Retinal pigment epithelial cell (primary cell): ENCODE measurements at places on chromosomes 12 and 14.

- no peak for DNase-seq
Measured at GRCh38 chr12:109710205-109710746, 3.3 kb upstream of the FAM222A start.

- DNase-seq = no peak
Measured at GRCh38 chr12:47777741-47778558, 4.9 kb downstream of the SLC48A1 start.

DNA sequence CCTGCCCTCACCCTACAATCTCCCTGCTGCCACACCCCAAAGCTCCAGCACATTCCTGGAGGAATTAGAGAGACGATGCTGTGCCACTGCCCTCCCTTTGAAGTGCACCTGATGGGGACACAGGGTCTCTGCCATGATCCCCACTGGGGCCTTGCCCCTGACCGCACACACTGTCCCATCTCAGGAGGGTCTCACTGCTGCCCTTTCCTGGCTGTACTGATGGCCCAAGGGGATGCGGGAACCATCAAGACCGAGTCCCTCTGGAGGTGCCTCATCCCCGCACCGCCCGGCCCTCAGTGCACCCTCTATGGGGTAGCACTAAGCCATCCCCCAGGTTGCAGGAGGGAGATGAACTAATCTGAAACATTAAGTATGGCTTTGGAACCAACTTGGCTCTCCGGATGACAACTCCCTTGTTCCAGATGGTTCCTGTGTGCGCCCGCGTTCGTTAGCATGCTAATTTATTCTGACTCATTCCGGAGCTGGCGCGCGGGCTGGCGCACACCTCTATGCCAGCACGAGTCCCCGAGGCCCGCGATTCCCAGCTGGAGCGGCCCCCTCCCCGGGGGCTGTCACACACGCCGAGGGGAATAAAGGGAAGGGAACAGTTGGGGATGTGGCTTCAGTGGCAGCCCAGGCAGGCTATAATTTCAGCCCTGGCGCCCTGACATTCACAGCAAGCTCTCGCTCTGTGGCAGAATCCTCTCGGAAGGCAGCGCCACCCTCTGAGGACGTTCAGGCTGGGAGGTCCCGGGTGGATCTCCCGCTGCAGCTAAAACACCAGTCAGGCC, 34.2 kb upstream of the C14orf180 start:
- DNase-seq = no peak

- peak; percentile 62 for DNase-seq
Measured at GRCh38 chr12:46944088-46944487, 118.3 kb upstream of the SLC38A4 start.

- no peak for DNase-seq
Measured at GRCh38 chr12:120121766-120122293, 5.3 kb upstream of the RAB35 start.

- DNase-seq = no peak
Measured at GRCh38 chr12:6333029-6333428, 8.8 kb downstream of the TNFRSF1A start.

DNA sequence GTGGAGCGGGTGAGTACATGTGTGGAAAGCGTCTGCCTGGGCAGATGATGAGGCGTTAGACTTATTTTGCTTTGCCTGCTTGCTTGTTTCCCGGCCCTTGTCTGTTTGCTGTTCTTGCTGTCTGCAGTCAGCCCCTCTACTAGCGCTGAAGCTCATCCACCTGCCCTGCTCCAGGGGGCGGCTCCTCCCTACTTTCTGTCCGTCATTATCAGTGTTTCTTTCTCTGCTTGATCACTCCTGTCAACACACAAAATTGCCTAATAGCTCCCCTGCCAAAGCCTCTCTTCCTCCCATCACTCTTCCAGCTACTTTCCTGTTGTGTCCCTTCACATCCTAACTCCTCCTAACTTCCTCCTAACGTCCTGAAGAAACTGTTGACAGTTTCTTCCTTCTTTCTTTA, 34.9 kb upstream of the GALNT8 start:
- DNase-seq = no peak

GRCh38 chr12:47935184-47935583, 28.2 kb upstream of the TMEM106C start:
- DNase-seq = peak; percentile 10

DNA sequence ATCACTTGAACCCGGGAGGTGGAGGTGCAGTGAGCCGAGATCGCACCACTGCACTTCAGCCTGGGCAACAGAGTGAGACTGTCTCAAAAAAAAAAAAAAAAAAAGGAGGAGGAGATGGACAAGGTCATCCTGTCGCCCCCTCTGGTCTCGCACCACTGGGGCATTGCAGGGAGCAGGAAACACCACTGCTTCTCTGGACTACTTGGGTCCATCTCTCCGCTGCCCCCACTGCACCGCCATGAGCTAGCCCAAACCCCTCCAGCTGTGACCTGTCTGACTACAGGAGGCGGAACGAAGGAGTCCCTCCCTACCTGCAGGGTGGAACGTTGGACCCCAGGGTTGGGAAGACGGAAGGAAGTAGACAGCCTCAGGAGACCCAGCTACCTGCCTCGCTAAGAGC, 18.2 kb upstream of the FAM222A start:
- no peak for DNase-seq

DNA sequence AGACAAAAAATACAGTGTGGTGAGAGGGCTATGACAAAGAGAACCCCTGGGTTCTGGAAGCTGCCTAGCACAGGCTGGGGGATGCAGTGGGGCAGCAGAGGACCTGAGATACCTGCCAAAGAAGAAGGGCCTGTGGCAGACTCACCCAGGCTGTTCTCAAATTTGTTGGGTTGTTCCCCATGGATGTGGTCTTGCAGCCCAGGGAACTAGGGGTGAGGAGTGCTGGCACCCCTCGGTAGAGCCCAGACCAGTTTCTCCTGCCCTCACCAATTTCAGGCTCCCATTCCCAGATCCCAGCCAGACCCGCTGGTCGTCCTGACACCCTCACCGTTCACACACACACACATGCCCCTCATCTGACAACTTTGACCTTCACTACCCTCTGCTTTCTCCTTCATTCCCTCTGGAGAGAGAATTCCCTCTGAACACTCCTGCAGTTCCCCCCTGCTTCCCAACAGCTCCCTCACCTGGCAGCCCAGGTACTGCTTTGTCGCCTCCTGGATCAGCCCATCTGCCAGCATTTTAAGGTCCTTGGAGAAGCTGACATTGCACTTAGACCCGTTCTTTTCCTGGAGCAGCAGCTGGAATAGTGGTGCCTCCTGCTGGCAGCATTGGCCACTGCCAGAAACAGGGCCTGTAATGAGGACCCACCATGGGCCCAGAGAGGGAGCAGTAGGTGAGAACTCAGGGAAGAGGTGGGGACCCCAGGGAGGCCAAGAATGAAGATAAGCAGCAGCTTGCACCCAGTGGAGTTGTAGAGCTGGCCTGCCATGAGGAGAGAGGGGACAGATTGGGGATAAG, 5.9 kb upstream of the GDF11 start:
- no peak for DNase-seq

GRCh38 chr12:56330936-56331490, 2.8 kb downstream of the PAN2 start:
- DNase-seq = no peak

GRCh38 chr12:1972260-1972659, 32.0 kb downstream of the DCP1B start:
- no peak for DNase-seq

GRCh38 chr14:84236290-84236689, 1293.7 kb upstream of the FLRT2 start:
- DNase-seq = no peak

- peak; percentile 66 for DNase-seq
Measured at GRCh38 chr14:24195186-24196070, at the start of gene TM9SF1. Gene TM9SF1 (minus strand): TSS chr14:24195441. CDS start chr14:24195019, 422 bp downstream.

- DNase-seq = no peak
Measured at GRCh38 chr14:74568380-74568649, 43.7 kb downstream of the LTBP2 start.

DNA sequence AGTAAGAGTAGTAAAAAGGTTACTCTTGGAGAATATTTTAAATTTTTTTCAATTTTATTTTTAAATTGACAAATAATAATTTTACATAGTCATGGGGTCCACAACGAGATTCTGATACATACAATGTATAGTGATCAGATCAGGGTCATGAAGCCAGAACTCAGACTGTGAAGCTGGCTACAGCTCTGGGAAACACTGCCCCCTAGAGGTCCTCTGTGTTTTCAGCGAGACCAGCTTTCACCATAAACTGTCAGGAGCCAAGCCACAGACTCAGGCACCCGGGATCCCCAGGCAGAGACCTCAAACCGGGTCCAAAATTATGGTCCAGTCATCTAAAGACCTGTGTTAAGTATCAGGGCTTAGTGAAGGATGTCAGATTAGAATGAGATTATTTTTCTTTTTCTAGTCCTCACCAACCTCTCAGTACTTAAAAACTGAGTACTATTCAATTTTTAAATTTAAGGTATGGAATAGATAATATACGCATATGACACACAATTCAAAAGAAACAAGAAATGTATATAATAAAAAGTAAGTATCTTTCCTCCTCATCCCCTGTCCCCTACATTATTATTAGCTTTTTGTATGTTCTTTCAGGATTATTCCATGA, 397.1 kb downstream of the MDGA2 start:
- no peak for DNase-seq

DNA sequence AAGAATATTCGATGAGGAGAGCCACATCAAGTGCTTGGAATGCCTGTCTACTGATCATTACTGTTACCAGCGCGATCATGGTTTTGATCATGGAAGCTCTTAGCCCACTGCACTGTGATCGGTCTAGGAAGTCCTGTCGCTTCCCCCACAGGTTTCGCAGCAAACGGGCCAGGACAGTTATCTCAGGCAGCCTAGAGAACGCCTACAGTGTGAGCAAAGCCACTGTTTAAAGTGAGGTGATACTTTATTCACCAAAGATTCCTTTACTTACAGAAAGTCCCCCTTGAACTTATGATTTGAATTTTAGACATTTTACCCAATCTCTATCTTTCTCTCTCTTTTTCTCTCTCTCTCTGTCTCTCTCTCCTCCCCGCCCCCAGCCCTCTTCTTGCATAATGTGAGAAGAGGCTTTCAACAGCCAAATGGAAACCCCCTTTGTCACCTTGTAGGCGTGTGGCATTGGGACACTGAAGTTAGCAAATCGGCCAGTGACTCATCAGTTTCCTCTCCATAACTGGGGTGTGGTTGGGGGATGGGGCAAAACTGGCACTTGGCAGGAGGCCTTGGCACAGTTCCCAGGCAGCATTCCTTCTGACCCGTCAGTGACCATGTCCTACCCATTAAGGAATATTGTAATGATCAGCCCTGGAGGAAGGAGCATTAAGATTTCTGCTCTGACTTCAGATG, 214.8 kb downstream of the CHST11 start:
- DNase-seq = peak; percentile 90

- no peak for DNase-seq
Measured at GRCh38 chr12:38969706-38970105, 64.3 kb upstream of the CPNE8 start.

DNA sequence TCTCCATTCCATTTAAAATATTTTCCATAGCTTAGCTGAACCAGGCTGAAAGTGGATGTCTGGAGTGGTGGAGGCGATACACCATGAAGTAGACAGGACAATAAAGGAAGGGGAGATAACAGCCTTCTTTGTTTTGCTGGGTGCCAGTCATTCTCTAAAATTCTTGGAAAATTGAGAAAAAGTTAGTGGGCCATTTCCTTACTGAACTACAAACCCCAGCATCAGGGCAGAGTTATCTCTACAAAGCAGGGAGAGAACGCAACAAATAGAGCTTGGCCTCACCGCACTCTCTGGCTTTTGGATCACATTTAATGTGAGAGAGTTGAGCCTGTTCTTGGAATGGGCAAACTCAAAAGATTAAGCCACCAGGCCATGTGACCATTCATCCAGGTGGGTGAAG, 41.2 kb upstream of the LRRC10 start:
- DNase-seq = no peak

DNA sequence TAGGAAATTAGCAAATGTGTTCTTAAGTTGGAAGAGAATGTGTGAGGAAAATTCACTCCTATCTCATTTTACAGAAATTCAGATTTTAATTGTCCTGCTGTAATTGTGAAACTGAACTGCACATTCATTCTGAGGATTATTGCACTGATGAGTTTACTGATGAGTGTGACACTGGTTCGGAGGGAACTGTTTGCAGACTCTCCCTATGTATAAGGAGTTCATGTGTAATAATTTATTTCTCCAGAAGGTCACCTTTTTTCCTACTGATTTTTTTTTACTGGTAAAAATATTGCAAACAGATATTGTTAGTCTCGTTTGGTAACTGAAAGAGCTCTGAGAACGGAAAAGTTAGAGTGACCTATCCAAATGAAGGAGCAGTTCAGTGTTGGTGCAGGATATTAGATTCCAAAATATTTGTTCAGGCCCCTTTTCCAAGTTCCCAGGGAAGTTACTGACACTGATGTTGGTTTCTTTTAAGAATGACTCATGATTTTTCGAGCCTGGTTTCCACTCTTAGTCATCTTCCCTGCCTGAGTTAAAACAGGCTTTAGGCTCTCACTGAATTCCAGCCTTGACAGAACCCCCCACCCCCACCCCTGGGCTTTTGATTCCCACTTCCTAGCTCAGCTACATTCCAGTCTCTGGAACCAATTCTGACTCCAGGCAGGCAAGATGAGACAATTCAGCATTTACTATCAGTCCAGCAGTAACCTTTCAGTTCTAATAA, 18.4 kb downstream of the ANO6 start:
- DNase-seq = peak; percentile 87

GRCh38 chr12:81378601-81379285, 300.9 kb downstream of the ACSS3 start:
- DNase-seq = no peak

DNA sequence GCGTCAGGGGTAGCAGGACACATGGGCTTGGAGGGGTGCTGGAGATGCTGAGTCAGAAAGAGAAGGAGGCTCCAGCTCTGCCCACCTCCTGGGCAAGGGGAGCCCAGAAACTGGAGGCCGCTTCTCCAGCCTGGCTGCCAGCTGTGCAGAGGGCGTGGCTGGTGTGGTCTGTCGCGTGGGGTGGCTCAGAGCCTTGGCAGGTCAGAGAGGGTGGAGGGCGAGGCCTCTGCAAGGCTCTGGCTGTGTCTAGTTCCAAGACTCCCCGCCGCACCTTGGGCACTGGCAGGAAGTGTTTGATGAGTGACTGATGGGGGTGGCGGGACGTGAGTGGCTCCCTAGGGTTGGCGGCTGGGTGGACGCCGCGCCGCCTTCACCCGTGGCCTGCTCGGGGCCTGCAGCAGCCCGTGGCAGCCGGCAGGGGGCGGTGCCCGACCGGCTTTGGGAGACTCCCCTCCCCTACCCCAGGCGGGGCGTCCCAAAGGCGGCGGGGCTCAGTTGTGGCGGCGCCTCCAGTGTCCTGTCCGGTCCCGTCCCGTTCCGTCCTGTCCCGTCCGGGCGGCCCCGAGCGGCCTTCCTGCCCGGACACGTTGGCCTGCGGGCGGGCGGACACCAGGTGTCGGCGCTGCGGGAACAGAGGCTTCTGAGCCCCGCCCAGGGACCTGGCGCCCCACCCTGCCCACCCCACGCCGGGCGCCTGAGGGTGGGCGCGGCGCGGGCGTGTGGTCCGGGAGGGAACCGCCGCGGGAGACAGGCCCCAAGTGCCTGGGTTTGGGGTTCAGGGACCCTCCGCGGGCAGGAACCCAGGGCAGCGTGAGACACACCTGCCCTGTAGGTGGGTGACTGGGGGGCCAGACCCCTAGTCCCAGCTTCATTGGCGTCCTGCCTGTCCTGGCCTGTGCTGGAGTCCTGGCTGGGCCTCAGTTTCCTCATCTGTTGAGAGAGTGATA, 39.7 kb downstream of the KRT80 start:
- DNase-seq = no peak

GRCh38 chr14:52380294-52380693, 66.2 kb downstream of the PTGER2 start:
- DNase-seq = no peak
